ENCODE measurements at places on chromosomes 16 and 17.

GRCh38 chr16:143047-143446, 4.6 kb upstream of the NPRL3 start:
- peak; percentile 88 for DNase-seq

GRCh38 chr16:23803591-23804123, 32.1 kb upstream of the PRKCB start:
- DNase-seq, result peak; percentile 89

- no peak for DNase-seq
These were observed 8.4 kb upstream of the CRYBA1 start for GRCh38 chr17:29238133-29238850.

DNA sequence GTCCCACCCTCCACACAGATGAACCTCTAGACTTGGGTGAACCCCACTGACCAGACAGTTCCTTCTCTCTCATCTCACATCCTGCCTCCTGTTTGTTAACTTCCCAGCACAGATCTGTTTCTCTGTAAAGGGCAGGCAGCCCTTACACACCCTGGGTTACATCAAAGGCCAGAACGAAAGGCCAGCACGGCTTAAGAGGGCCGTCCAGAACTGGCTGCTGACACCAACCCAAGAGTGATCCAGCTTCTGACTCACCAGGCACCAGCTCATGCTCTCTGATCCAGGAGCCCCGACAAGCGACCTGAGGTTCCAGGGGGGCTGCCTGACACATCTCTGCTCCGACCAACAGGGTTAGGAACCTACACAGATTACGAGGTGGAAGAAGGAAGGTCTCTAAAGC, 86.9 kb downstream of the MRM3 start:
- no peak for DNase-seq

DNA sequence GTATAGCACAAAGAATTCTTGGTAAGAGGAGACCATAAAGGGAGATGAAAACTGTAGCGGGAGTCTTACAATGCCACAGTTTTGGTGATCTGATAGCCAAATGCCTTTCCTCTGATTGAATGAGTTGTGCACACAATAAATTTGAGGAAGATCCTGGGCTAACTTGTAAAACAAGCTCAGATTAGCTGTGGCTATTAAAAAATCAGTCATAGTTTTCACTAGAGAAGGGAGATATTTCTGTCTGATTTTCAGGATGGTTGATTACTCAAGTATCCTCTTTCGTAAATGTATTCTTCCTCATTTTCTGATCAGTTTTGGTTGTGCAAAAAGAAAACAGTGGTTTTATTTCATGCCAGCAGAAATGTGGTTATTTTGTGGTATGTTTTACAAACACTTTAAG, 9.1 kb upstream of the METTL9 start:
- DNase-seq, result peak; percentile 68

- DNase-seq, result no peak
These were observed 4.4 kb downstream of the MAP3K3 start for GRCh38 chr17:63626551-63627180.

GRCh38 chr17:70521821-70522256, 352.5 kb downstream of the KCNJ2 start:
- peak; percentile 24 for DNase-seq

All from hematopoietic multipotent progenitor cell treated with erythropoietin and hydrocortisone succinate and interleukin-3 and kit ligand, for 6 days (in vitro differentiated cells).